ENCODE measurements at places on chromosomes 13 and 19.
A peak's percentile ranks its signal among the peaks of the same experiment; 100 is the strongest.

DNA sequence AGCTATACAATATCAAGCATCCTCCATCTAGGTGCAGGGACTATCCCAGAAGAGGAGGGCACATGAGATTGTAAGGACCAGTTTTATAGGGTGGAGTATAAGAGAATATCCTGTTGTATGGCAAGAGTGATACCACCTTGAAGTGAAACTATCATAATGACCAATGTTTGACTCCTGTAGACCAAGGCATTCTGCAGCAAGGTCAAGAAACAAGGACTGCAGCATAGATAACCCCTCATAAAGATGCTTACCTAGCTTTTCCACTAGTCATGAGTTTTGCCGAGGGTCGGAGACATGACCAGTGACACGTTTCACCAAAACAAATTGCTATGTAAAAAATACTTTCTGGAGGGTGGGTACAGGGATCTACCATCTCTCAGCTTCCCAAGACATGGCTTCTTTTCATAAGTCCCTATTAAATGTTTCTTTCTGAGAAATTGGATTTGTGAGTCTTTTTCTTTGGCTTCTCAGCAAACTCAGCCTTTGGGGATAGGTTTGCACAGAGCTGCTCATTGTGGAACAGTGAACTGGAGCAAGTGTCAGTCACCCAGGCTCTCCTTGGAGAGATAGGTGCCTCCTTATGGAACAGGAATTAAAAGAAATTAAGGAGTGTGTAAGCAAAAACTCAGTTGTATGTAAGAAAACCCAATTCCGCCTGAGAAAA, 28.2 kb upstream of the CYSLTR2 start:
- DNase-seq, result no peak

- no peak for DNase-seq
These were observed 17.0 kb downstream of the VSTM2B start for GRCh38 chr19:29542776-29543175.

GRCh38 chr19:42325896-42326771, 699 bp downstream of the MEGF8 start:
- no peak for DNase-seq

DNA sequence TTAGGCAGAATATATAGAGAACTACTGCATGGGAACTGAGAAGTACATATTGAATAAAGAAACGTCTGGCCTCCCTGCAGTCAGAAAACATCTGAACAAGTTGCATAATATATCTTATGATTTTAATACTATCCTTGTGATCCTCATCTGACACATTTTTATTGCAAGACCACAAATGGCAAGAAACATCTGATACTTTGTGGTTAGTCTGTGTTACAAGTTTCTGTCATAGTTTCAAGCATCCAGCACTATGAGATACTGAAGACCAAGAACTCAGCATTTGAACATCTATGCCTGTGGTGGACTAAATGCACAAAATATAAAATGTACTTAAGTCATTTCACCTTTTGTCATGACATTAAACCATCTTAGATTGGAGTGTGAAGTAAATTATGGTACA, 1175.8 kb upstream of the MIR17HG start:
- no peak for DNase-seq

- DNase-seq, result no peak
These were observed 7.8 kb upstream of the SYCN start for GRCh38 chr19:39211731-39212374.

- no peak for DNase-seq
These were observed 198.1 kb downstream of the FGF14 start for GRCh38 chr13:102203718-102204117.

DNA sequence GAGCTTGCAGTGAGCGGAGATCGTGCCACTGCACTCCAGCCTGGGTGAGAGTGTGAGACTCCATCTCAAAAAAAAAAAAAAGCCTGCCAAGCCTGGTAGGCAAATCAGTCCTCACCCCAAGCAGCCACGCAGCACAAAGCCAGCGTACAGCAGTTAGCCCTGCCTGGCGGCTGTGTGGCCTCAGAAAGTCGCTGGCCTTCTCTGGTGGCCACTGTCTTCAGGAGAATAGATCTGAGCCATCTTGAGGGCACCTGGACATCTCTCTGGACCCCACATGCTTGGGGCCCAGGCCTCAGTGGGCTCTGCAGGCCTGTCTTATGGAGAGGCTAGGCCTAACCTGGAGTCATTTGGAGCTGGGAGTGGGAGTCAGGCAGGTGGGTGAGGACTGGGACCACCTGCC, 23.0 kb downstream of the PIAS4 start:
- DNase-seq, result no peak

DNA sequence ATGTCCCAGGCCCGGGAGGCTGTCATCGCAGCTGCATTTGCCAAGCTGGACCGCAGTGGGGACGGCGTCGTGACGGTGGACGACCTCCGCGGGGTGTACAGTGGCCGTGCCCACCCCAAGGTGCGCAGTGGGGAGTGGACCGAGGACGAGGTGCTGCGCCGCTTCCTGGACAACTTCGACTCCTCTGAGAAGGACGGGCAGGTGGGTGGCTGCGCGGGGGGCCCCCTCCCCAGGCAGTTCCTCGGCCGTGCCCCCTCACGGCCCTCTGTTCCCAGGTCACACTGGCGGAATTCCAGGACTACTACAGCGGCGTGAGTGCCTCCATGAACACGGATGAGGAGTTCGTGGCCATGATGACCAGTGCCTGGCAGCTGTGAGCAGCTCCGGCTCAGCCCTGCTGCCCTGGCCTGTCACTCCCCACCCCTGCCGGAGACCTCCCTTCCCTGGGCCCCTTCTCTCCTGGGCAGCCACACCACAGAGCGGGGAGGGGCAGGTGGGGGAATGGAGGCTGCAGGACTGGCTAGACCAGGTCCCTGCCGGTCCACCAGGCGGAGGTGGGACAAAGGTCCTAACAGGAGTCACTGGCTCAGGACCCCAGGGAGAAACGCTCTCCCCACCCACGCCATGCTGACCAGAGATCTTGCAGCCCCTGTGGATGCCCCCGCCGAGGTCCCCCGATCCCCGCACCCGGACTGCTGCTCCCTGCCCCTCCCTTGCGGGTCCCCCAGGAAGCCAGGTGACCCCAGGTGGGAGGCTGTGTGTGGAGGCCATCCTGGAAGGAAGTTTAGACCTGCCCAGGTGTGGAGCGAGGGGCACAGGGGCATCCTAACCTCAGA, 1.1 kb downstream of the CAPS start:
- DNase-seq, result no peak

GRCh38 chr19:48676887-48677286, 4.1 kb upstream of the NTN5 start:
- no peak for DNase-seq

DNA sequence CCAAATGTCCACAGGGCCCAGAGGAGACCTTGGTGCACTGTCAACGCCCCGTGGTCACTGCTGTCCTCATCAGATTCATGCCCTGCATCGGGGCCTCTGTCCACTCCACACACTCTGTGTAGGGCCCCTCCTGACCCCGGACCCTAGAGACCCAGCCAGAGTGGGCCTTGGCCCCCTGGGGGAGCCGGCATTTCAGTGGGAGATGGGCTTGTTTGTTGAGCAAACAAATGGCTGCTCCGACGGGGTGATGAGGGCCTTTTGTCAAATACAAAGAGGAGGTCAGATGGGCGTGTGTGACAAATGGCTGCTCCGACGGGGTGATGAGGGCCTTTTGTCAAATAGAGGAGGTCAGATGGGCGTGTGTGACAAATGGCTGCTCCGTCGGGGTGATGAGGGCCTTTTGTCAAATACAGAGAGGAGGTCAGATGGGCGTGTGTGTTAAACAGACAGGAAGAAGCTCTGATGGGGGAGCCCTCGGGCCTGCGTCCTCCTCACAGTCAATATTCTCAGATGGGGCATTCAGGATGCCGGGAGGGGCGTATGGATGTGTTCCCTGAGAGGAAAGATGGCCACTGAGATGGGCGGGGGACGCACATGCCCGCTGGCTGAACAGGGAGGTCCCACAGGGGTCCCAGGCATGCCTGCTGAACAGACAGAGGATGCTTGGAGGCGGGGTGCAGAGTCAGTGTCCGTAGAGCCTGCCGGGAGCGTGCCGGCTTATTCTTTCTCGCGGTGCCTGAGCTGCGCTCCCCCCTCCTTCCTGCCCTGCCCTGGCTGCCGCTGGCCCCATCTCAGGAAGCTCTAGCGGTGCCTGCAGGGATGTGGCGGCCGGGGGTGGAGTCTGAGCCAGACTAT, 36.3 kb downstream of the SMIM24 start:
- no peak for DNase-seq

GRCh38 chr19:57651654-57651996, 17.1 kb upstream of the ZSCAN4 start:
- no peak for DNase-seq

DNA sequence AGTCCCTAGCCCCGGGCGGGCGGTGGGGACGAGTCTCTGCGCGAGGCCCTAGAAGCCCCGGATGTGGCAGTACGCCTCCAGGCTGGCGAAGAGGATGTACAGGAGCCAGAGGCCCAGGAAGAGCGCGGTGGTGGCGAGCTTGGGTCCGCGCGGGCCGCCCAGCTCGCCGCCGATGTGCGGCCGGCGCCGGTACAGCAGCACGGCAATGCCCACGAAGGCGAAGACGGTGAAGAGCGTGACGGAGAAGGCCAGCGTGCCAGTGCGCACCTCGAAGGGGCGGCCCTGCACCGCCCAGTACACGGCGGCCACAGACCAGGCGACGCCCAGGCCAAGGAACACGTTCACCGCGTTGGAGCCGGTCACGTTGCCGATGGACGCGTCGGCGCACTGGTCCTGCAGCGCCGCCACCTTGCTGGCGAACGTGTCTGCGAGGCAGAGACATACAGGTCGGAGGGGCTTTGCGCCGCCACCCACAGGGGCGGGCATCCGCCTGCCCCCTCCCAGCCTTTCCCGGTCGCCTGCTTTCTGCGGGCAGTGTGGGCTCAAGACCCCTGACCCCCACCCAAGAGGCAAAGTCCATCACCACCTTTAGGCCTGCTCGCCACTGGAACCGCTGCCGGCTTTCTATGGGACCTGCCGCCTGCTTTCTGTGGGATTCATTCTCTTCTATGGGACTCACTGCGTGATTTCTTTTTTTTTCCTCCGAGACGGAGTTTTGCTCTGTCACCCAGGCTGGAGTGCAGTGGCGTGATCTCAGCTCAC, 10.9 kb upstream of the MEIS3 start:
- DNase-seq, result peak; percentile 51

DNA sequence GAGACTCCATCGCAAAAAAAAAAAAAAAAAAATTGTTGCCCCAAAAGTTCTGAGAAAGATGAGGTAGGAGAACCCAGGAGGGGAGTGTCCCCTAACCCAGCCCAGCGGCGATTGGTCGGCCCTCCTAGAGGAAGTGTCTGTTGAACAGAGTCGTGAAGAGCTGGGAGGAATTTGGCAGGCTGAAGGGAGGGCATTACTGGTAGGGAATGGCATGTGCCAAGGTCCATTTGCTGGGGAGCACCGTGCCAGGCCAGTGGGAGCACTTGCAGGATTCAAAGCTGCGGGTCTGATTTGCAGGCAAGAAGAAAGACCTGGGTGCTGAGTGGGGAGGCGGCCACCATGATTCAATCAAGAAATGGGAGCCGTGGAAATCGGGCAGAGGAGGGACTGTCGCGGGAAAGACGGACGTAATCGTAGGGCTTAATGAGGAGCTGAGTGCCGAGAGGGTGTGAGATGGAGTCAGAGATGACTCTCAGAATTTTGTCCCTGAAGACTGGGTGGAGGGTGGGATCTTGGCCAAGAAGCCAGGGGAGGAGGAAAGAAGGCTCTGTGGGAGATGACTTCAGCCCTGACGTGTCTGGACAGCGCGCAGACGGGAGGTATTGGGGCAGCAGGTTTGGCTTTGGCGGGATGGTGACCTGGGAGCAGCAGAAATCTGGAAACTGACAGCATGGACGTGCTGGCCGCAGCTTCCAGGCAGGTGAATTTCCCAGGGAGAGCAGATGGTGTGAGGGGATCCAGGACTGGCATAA, 15.4 kb downstream of the CERS4 start:
- no peak for DNase-seq

- no peak for DNase-seq
These were observed 807.5 kb upstream of the ATXN8OS start for GRCh38 chr13:69300131-69300530.
